ENCODE measurements at places on chromosomes 13 and 19. TPM values are rescaled to one million over a fixed set of nuclear protein-coding genes. Genes with fewer than 3 reads are reported as not detected.

GRCh38 chr19:33174186-33174585, 19.9 kb upstream of the LRP3 start:
- DNase-seq: no peak

NCR1 gene
- 0.26 TPM for total RNA-seq

DNA sequence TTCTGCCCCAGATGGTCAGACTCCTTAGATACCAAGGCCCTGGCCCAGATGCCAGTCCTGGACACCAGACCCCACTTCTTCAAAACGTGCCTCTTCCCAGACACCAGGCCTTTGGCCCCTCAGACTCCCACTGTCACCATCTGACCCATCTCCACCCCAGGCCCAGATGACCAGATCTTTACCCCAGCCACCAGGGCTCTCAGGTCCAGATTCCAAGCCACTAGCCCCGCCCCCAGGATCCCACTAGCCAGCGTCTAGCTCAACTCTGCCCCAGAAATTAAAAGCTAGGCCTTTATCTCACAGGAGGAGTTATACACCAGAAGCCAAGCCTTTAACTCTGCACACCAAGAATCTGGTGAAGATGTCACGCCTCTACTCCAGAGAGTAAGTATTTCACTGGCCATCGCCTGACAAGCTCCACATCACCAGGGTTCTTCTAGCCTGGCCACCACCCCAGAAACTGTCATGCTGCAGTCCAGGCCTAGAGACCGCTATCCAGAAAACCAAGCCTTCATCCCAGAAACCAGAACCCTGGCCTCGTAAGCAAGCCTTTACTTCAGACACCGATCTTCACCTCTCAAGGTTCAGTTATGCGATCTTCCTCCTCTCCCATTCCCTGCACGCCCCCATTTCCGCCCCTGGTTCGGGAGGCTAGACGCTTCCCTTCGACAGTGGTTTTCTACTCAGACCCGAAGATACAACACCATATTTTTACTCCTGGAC, 595 bp downstream of the XAB2 start:
- no peak for DNase-seq

C19orf85 gene
- total RNA-seq: not detected

GRCh38 chr13:91126806-91127205, 220.7 kb upstream of the MIR17HG start:
- no peak for DNase-seq

TNFRSF19 gene
- 0.11 TPM for total RNA-seq

DNA sequence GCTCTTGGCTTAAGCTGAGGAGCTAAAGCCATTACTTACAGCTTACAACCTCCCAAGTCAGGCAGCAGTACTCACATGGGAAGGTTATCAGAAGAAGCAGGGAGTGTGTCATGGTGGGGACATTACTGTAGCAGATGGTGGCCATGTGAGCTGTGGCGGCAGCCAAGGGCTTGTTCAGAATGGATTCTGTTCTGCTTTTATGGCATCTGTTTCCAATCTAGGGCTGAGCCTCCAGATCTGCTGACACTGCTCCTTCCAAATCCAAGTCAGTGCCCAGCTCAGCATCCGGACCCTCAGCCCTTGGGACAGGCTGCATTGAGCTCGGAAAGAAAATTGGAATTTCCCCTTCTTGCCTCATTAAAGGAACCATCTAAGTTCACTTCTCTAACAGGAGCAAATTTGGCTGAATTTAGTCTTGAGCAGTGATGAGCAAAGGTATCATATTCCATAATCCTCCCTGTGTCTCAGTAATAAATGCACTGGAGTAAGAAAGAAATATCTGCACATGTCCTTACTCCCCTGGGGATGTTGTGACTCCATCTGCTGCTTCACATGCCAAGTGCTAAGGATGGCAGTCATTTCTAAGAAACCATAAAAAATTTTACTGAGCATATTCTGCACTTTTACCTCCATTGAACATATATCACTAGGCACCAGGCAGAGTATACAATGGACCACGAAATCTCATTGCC, 73.9 kb downstream of the KCTD12 start:
- no peak for DNase-seq

ZNF541 gene
- total RNA-seq: 0.10 TPM

GRCh38 chr19:7710616-7711015, 8.7 kb upstream of the FCER2 start:
- no peak for DNase-seq

FFAR2 gene
- total RNA-seq: not detected

- DNase-seq: no peak
Measured at GRCh38 chr19:49771674-49772139, 4.9 kb downstream of the AP2A1 start.

- DNase-seq: no peak
Measured at GRCh38 chr13:65677906-65678305, 1552.2 kb downstream of the PCDH9 start.

All from activated CD8-positive, alpha-beta T cell treated with anti-CD3 and anti-CD28 coated beads, Interleukin-2, amount 10 ng/mL, durations not matched to agents 7 days and 5 days (primary cell).